ENCODE measurements at places on chromosomes 5 and 9. TPM values are rescaled to one million over a fixed set of nuclear protein-coding genes. Genes with fewer than 3 reads are reported as not detected.

PRXL2C gene
- 13.7 TPM for total RNA-seq

WNT8A gene
- total RNA-seq: not detected

SLC35A4 gene
- total RNA-seq: 19.6 TPM

GADD45G gene
- not detected for total RNA-seq

NUTM2G gene
- not detected for total RNA-seq

ADAMTS2 gene
- total RNA-seq: 132 TPM

PCDHGA8 gene
- total RNA-seq: 0.86 TPM

TTC16 gene
- not detected for total RNA-seq

MED22 gene
- total RNA-seq: 28.6 TPM

PLPP6 gene
- 7.9 TPM for total RNA-seq

NUP155 gene
- 24.2 TPM for total RNA-seq

LRRC14B gene
- not detected for total RNA-seq

SH3GL2 gene
- not detected for total RNA-seq

NPR3 gene
- 97.0 TPM for total RNA-seq

POU5F2 gene
- total RNA-seq: 0.76 TPM

SV2C gene
- not detected for total RNA-seq

GOLM1 gene
- 48.2 TPM for total RNA-seq

FGF18 gene
- not detected for total RNA-seq

Data from GM23248 (cell line).